ENCODE measurements at places on chromosomes 1 and 21.

GRCh38 chr1:173255214-173255813 lies 48.2 kb upstream of the TNFSF4 start:
- DNase-seq: no peak

- DNase-seq: no peak
Observed at GRCh38 chr1:176566004-176566975, 103.3 kb downstream of the PAPPA2 start.

DNA sequence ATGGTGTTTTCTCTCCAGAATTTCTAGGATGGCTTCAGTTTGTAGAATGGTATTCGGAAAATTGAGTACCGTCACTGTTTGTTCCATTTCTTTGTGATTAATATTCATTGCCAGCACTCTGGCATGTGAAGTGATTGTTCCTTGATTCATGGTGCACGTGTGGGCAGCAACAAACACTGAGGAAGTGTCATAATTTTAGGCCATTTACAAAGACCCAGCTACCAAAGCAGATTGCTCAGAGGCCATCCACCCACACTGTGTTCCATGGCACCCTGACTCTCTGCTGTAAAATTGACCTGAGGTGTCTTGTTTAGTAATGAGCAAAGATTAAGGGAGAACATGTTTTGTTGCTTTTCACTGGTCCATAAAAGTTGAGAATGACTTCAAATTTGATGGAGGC lies 250.9 kb upstream of the FMN2 start:
- DNase-seq: no peak

- DNase-seq: no peak
Observed at GRCh38 chr1:163202833-163203451, at the start of gene RGS5. RGS5 (minus strand) TSS chr1:163202916; CDS start chr1:163202835, 81 bp downstream.

DNA sequence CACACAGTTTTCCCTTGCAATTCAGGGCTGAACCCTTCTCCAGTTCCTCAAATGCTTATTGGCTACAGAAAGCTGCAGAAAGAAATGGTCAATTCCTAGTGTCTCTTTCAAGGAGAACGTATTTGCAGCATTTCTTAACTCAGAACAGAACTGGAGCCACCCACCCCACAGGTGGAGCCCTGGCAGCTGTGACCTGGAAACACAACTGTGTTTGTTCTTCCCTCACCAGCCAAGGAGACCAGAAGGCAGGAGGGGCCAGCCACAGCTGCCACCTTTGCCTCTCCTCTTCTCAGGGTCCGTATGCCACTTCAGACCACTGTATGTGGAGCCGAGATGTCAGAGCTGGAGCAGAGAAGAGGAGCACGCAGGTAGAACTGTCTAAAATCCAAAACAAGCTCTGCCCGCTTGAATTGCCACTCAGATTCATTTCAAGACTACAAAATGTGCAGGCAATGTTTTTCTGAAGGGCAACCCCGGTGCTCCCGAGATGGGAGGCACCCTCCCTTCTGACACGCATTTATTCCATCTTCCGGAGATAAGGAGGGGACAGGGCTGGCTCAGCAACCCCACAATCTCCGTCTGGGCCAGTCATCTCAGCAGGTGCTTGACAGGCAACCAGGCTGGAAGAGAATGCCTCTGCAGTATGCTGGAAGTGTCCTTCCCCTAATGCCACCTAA lies 16.7 kb downstream of the CD247 start:
- peak; percentile 46 for DNase-seq

GRCh38 chr1:111234258-111234657 lies 6.7 kb downstream of the CHI3L2 start:
- no peak for DNase-seq

DNA sequence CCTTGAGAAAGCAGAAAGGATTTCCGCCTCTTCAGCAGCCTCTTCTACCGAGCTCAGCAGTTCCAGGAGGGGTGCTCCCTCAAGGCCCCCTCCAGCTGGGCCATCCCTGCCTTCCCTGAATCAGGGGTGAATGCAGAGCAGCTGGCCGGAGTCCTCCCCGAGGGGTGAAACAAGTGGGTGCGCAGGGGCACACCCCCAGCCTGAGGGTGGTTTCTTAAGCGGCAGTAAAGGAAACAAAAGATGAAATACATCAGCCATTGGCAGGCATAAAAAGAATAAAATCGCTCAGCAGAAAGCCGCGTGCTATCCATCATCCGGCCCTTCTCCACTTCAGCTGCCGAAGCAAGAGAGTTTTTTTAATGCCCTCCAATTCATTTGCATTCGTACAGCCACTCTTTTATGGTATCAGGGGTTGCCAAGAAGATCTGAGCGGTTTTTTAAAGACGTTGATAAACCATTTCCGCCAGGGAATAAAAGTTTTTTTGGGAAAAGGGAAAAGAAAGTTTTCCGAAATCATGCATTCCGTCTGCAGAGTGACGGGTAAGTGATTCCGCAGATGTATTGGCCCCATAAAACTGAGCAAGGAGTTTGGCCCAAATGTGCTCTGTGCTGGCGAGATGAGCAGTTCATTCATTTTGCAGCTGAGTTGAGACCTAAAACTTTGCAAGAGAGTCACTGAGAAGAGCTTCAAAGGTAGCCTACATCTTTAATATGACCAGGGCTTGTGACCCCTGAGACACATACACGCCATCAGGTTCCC lies 73.7 kb upstream of the ZC3H12A start:
- no peak for DNase-seq

GRCh38 chr1:229325853-229326487 lies 16.9 kb downstream of the CCSAP start:
- no peak for DNase-seq

DNA sequence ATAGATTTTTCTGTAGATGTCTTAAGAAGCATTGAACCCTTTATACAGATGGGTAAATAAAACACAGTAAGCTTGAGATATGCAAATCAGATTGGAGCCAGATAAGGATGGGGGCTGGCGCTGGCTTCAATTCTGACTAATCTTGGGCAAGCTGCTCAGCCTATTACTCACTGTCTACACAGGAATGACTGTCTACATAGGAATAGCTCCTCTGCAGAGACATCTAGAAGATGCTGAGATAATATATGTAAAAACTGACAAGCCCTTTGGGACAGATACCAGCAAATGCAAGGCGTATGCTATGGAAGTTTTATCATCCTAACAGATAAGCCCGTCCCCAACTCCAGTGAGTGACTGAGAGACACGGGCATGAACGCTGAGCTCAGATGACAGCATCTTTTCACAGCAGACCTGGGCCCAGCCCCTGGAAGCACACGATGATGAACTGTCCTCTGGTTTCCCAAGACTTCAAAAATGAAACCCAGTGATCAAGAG lies 1.7 kb downstream of the CLDN14 start:
- no peak for DNase-seq

DNA sequence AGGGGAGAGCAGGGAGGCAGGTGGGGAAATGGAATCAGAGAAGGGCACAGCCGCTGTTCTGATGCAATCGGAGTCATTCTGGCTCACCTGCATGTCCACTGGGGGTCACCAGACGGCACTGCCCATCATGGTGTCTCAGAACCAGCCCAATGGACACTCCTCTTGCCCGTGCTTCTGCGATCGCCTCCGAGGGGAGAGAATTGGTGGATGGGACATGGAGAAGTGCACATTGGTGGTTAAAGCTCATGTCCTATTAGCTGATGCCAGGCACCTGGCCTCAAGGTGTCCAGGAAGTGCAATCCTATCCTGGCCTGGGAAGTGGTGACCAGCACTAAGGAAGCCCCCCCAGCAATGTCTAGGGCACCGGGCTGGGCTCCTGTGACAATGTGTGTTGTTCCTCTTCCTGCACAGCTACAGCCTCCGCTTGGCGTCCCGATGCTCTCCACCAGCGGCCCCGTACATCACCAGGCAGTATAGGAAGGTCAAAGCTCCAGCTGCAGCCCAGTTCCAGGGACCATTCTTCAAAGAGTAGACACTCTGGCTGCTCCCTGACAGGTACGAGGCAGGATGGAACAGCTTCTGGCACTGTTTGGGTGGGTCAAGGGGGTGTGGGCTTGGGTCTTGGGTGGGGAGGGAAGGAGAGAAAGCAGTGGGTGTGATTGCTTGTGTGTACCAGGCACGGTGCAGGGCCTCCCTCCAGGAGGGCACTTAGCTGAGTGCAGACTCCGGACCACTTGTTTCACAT lies 116.2 kb downstream of the PRDM2 start:
- no peak for DNase-seq

- no peak for DNase-seq
Observed at GRCh38 chr1:160814856-160815255, 18.9 kb downstream of the LY9 start.

GRCh38 chr1:31674626-31675025 lies 29.2 kb downstream of the COL16A1 start:
- DNase-seq: no peak

DNA sequence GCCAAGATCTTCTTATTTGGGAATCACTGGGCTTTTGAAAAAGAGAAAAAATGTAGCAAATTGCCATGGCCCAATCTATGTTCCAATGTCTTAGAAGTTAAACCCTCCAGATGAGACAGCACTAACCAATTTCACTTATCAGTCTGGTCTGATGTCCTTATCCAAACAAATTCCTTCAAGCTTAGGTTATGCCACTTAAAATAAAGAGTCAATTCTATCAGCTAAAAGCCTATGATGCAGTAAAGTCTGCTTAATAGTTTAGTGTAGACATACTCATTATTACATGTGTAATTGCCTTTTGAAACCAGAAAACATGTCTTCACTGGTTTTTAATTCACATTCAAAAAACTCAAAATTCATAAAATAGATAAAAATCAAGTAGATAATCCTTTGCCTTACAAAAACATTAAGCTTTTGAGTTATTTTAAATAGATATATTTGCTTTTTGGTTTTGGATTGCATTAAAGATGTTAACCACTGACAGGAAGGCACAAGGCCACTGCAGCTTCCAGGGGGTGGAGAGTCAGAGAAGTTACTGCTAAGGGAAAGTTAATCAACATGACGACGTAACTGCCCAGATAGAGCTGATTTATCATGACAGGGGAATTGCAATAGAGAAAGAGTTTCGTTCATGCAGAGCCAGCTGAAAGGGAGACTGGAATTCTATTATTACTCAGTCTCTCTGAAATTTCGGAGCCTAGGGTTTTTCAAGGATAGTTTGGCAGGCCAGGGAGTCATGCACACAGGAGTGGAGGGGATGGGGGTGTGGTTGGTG lies 106.1 kb downstream of the MAP3K21 start:
- no peak for DNase-seq

GRCh38 chr1:163174524-163175437 lies 27.9 kb downstream of the RGS5 start:
- peak; percentile 34 for DNase-seq

- DNase-seq: no peak
Observed at GRCh38 chr1:241706257-241706656, 54.2 kb downstream of the WDR64 start.

DNA sequence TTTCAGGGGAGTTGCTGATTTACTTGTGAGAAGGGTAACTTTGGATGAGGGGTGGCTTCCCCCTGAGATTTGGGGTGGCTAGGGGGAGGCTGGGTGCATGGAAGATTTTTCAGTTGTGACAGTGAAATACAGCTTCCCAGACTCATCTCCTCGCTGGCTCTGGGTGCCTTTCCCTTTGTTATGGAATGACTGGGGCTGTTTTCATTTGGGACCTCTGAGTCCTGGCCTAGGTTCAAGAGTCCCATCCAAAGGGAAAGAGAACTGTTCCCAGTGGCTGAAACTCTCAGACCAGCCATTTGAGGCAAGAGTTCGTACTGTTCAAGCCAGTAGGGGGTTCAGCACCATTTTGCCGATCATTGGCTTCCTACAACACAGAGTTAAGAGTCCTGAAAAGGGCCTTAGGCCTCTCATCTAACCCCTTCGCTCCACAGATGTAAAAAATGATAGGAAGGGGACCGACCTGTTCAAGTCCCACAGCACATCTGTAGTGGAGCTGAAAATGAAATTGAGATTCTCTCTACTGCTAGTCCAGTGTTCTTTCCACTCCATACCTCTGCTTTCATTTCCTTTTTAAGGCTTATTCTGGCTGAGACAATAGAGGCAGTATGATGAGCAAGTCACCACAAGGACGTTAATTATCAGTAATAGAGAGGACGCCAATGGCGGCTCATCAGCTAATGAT lies 958 bp downstream of the DDR2 start:
- DNase-seq: no peak

- DNase-seq: no peak
Observed at GRCh38 chr1:116948046-116948445, 38.3 kb downstream of the PTGFRN start.

DNA sequence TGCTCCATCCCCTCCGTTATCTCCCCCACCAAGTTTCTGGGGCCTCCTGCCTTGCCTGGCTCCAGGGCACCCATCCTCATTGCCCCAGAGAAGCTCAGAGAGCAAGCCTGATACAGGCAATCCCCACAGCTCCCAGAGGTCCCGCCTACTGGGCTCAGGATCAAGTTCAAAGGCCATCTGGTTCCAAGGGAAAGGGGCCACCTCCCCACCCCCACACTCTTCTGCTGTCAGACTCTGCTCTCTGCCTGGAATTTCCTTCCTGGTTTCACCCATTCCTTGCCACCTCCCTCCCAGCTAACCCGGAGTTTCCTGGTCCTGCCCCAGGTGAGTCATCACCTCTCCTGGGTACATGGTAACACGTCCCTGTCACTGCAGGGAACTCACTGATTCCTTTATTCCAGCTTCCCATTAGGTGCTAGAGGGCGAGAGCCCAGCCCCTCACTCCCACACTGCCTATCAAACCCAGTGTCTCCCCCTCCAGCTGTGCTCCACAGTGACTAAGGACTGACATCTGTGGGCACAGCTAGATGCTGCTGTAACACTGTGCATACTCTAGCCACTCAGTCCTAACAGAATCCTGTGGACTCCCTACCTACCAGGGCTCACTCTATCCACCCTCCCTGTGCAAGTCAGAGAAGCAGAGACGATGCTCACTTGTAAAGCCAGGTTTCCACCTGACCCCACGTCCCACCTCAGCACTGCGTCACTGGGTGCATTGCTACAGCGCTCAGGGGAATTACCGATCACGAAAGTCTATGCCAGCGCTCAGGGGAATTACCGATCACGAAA lies 21.8 kb downstream of the RSPH1 start:
- DNase-seq: no peak
